Hindlimb muscle (tissue), 1 donor: ENCODE measurements at places on chromosomes 16 and 17.

DNA sequence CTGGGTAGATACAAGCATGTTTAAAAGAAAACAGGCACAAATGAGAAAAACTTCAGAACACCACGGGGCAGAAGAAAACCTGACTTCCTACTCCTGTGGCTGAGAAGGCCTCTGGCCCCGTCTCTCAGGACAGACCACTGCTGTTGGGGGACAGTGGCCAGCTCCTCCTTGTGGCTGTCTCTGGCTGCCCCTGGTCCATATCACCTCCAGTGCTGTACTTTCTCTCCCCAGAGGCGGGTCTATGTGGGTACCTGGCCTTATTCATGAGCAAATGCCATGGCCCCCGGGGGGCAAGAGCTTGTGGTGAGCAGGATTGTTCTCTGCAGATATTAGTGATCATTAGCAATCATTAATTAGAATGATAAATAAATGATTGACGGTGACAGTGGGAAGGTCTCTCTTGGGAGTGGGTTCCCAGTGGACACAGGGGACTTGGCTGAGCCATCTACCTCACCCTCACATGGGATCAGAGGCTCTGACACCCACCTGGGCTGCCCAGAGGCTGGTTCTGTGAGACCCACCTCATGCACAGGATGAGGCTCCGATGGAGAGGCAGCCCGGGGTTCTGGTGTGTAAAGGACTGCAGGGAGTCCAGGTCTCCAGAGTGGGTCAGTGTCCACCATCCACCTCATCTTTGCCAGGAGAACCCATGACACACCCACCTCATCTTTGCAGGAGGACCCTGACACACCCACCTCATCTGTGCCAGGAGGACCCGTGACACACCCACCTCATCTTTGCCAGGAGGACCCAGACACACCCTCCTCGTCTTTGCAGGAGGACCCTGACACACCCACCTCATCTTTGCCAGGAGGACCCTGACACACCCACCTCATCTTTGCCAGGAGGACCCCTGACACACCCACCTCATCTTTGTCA lies 30.6 kb upstream of the CBFA2T3 start:
- no peak for DNase-seq

- DNase-seq = no peak
Measured at GRCh38 chr17:82085931-82086764, 11.9 kb downstream of the FASN start.

DNA sequence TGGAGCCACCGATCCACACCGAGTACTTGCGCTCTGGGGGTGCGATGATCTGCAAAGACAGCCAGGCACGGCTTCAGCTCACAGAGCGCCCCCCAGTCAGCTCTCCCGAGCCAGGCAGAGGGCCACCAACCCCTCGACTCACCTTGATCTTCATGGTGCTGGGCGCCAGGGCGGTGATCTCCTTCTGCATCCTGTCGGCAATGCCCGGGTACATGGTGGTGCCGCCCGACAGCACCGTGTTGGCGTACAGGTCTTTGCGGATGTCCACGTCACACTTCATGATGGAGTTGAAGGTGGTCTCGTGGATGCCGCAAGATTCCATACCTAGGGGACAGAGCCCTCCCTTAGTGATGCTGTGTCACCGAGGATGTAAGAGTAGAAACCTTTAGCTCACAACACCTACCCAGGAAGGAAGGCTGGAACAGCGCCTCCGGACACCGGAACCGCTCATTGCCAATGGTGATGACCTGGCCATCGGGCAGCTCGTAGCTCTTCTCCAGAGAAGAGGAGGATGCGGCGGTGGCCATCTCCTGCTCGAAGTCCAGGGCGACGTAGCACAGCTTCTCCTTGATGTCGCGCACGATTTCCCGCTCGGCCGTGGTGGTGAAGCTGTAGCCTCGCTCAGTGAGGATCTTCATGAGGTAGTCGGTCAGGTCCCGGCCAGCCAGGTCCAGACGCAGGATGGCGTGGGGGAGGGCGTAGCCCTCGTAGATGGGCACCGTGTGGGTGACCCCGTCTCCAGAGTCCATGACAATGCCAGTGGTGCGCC lies 1.6 kb downstream of the ACTG1 start:
- no peak for DNase-seq

DNA sequence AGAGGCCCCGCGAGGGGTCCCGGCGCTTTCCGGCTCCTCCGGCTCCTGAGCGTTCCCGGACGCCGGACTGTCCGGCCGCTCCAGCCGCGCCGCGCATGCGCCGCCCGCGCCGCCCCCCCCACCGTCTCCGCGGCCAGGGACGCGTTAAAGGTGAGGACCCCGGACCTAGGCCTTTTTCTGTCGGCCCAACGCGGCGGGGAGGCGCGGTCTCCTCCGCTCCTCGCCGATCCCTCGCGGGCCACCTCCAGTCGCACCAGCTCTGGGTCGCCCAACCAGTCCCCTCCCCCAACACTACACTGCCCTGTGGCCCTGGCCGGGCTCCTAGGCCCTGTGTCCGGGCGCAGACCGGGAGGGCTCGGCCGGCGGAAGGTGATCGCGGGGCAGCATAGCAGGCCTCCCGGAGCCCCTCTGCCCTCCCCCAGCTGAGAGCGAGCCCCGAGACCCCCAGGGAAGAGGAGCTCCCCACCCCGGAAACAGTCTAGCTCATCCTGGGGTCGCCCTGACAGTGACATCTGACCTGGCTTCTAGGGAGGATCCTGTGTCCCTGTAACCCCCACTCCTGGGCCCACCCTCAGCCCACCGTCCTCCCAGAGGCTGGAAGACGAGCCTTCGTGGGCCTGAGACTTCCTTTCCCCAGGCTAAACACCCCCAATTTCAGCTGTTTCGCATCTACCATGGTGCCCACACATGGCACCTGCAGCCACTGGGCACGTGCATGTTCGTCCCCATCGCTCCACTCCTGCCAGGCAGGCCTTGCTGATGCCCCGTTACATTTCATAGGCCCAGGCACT lies 14.7 kb upstream of the BCAR1 start:
- peak; percentile 87 for DNase-seq

GRCh38 chr17:56661906-56662305 lies 68.4 kb downstream of the NOG start:
- DNase-seq = no peak

- no peak for DNase-seq
Measured at GRCh38 chr16:85168732-85169256, 56.5 kb upstream of the CIBAR2 start.

DNA sequence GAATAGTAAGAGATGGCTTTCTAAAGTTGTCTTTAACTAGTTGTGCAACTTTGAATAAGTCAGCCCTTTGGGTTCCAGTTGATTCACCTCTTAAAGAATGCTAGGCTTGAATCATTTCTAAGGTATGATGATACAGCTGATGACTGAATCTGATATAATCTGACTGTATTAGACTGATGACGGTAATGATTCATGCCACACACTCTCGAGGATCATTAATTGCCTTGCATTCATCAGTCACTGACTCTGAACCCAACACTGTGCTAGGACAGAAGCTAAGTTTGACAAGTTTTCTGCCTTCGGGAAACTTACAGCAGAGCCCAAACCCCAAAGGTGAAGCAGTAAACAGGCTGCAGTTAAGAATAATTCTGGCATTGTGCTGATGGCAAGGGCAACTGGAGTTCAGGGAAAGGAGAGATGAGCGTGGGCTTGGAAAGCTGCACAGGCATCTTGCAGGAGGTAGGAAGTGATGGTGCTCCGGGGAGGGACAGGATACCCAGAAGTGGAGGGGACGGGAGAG lies 25.8 kb downstream of the ASIC2 start:
- no peak for DNase-seq
